ENCODE measurements at places on chromosomes 13 and 19. TPM values are rescaled to one million over a fixed set of nuclear protein-coding genes. Genes with fewer than 3 reads are reported as not detected.

- H3K4me1 ChIP-seq, result 0 out of 3 replicates have a peak, but pooled peaks cover 3% of the 10 kb centered on the region
- DNase-seq, result no peak
- H3K36me3 ChIP-seq, result no peaks in the 10 kb centered on the region
- no peak overlapping the region for H3K4me3 ChIP-seq
These were observed 22.6 kb upstream of the CDC16 start for GRCh38 chr13:114212158-114212495.

GRCh38 chr19:48108997-48109782 is 1.4 kb downstream of the PLA2G4C start:
- H3K27me3 ChIP-seq, result no peaks in the 10 kb centered on the region
- no peak overlapping the region for H3K4me3 ChIP-seq
- no peaks in the 10 kb centered on the region for H3K36me3 ChIP-seq
- peaks cover 13% of the 10 kb centered on the region for H3K4me1 ChIP-seq
- DNase-seq, result no peak

- H3K27me3 ChIP-seq, result no peaks in the 10 kb centered on the region
- no peak overlapping the region for H3K27ac ChIP-seq
- no peak overlapping the region for H3K4me3 ChIP-seq
- no peaks in the 10 kb centered on the region for H3K4me1 ChIP-seq
- no peak for DNase-seq
- no peaks in the 10 kb centered on the region for H3K36me3 ChIP-seq
These were observed 132.1 kb downstream of the ATP8A2 start for GRCh38 chr13:25503856-25504255.

DNA sequence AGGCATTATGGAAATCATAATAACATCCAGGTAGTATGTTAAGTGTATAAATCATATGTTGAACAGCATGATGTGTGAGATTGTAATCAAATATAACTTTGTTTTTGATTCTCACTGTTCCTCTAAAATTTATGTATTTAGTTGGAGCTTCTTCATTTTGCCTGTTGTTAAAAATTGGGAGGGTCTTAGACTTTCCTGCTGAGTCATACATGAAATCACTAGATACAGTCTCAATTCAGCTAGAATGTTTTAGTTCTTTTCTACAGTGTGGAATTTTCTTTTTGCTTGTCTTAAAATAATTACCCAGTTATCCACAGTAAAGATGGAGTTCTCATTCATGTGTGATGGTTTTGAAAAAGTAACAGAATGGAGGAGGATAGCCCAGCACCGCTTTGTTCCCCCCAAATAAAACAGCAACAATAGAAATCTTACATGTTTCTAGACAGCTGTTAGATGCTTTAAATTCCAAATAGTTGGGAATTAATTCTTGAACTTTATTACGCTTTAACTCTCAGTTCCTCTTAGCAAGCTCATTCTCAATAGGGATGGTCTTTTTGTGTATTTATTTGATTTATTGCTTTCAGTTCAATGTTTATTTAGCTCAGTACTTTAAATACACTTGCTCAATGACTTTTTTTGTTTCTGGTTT is 109.5 kb downstream of the PDS5B start:
- H3K4me3 ChIP-seq, result no peak overlapping the region
- DNase-seq, result no peak
- no peaks in the 10 kb centered on the region for H3K4me1 ChIP-seq
- no peak overlapping the region for H3K27ac ChIP-seq

DNA sequence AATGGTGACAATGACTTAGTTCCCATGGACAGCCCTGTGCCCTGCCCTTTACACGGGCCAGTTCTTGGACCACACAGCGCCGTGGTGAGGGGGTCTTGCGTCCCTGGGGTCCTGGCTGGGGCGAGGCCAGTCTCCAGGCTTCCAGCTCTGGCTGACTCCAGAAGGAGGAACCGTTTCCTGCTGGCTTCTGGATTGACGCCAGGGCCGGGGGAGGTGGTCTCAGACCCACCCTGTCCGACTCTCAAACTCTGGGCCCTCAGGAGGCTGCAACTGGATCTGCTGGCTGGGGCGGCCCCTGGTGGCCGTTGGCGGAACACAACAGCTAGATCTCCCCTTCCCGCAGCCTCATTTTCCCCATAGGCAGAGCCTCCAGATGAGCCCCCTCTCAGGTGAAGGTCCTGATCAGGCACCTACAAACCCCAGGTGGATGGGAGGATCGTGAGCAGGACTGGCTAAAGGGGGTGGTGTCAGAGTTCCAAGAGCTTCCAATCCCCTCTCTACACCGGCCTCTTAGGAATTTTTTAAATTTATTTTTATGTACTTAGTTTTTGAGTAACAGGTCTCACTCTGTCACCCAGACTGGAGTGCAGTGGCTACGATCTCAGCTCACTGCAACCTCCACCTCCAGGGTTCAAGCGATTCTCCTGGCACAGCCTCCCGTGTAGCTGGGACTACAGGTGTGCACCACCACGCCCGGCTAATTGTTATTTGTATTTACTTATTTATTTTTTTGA is 8.0 kb downstream of the CCDC194 start:
- no peak overlapping the region for H3K4me3 ChIP-seq
- H3K27me3 ChIP-seq, result no peaks in the 10 kb centered on the region
- peak; percentile 78 for DNase-seq
- H3K4me1 ChIP-seq, result peaks cover 7% of the 10 kb centered on the region
- H3K36me3 ChIP-seq, result no peaks in the 10 kb centered on the region
- no peak overlapping the region for H3K27ac ChIP-seq

DNA sequence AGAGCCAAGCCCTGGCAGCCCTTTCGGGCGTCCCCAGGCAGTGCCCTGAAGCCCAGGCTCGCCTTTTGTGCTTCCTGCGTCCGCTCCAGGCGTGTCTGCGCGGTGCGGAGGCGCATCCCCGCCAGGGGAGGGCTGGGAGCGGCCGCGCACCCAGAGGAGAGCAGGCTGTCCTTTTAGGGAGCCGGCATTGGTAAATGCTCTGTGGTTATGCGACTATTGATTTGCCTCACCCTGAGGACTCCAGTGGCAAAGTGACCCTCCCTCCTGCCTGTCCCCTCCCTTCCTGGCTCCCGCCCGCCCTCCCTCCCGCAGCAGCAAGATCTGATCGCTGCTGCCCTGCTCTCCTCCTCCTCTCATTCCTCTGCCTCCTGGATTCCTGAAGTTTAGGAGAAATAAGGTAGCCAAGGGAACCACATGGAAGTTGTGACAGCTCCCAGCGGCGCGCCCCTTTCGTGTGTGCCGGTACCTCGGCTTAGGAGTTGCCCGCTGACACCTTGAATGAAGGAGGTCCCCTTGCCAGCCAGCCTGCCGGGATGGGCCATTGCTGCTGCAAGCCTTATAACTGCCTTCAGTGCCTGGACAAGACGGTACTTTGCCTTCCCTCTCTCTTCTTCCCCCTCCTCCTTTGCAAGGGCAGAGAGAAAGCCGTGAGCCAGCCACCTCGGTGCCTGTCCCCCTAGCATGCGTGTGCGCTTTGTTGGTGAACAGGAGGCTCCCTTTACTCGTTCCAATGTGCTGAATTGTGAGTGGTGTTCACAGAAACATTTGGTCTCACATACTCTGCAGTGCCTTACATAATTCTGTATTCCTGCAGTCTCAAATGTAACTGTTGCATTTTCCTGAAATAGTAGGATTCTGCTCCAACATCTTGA is 166.9 kb downstream of the SLC7A1 start:
- no peak for DNase-seq
- H3K4me3 ChIP-seq, result 0 out of 2 replicates have a peak overlapping the region, but pooled peaks have one; percentile 13
- H3K4me1 ChIP-seq, result no peaks in the 10 kb centered on the region
- no peaks in the 10 kb centered on the region for H3K36me3 ChIP-seq

- H3K27me3 ChIP-seq, result 0 out of 2 replicates have a peak, but pooled peaks cover 5% of the 10 kb centered on the region
- no peak overlapping the region for H3K27ac ChIP-seq
- no peak for DNase-seq
- H3K36me3 ChIP-seq, result no peaks in the 10 kb centered on the region
- no peak overlapping the region for H3K4me3 ChIP-seq
- H3K4me1 ChIP-seq, result no peaks in the 10 kb centered on the region
These were observed 124.9 kb downstream of the CYSLTR2 start for GRCh38 chr13:48778610-48779009.

- H3K4me1 ChIP-seq, result peaks cover 57% of the 10 kb centered on the region
- H3K27ac ChIP-seq, result peak overlapping the region; percentile 75
- no peaks in the 10 kb centered on the region for H3K27me3 ChIP-seq
- DNase-seq, result no peak
- H3K36me3 ChIP-seq, result no peaks in the 10 kb centered on the region
These were observed 45.8 kb downstream of the RFX2 start for GRCh38 chr19:6064336-6065073.

DNA sequence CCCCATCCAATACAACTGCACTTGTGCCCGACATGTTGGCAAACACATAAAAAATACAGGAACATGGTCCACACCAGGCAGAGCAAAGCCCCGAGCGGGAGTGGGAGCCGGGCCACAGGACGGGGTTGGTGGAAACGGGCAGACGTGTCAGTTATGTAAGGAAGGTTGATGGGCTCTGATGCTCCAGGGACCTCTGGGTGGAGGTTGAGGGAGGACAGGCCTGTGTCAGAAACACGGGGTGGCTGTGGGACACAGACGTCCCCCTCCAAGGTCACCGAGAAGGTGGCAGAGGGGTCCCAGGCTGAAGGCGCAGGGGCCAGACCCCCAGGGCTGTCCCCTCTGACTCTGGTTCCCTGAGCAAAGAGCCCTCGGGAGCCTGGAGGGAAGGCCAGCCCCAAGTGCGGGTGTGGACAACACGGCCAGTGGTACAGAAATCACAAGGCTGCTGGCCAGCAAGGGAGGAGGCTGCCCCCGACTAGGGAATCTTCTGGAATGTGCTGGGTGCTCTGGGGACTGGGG is 31.4 kb upstream of the C13orf46 start:
- peaks cover 8% of the 10 kb centered on the region for H3K4me1 ChIP-seq
- peaks cover 19% of the 10 kb centered on the region for H3K36me3 ChIP-seq
- peak overlapping the region; percentile 94 for H3K27ac ChIP-seq
- H3K4me3 ChIP-seq, result peak overlapping the region; percentile 50
- no peaks in the 10 kb centered on the region for H3K27me3 ChIP-seq

Gene NRTN
- total RNA-seq, result 7.8 TPM

Gene KASH5
- 0.20 TPM for total RNA-seq

Gene TMC4
- 0.36 TPM for total RNA-seq

Gene C5AR2
- 0.51 TPM for total RNA-seq

Gene CRLF1
- total RNA-seq, result 3.3 TPM

Gene KLF1
- total RNA-seq, result 144 TPM

Measured in K562 (cell line).